Myometrial cell (primary cell): ENCODE measurements at places on chromosomes 11 and 22. TPM values are rescaled to one million over a fixed set of nuclear protein-coding genes. Genes with fewer than 3 reads are reported as not detected.

The ST14 gene
- not detected in 2 replicates for total RNA-seq

The C22orf42 gene
- total RNA-seq, result not detected in 2 replicates

The SGSM1 gene
- total RNA-seq, result under 0.01 TPM in 1 of 2 replicates, not detected in the other

The NOX4 gene
- total RNA-seq, result 0.71 and 6.9 TPM in 2 replicates

The PTDSS2 gene
- total RNA-seq, result 21.4 and 57.4 TPM in 2 replicates

The SCO2 gene
- total RNA-seq, result 0.58 and 1.4 TPM in 2 replicates

The GP1BB gene
- 0.29 and 3.0 TPM in 2 replicates for total RNA-seq

The GLYATL2 gene
- 0.18 TPM in 1 of 2 replicates, not detected in the other for total RNA-seq

The CPT1B gene
- total RNA-seq, result 0.18 TPM in 1 of 2 replicates, not detected in the other

The OR52E6 gene
- total RNA-seq, result not detected in 2 replicates
